ENCODE measurements at places on chromosomes 16 and 17.

DNA sequence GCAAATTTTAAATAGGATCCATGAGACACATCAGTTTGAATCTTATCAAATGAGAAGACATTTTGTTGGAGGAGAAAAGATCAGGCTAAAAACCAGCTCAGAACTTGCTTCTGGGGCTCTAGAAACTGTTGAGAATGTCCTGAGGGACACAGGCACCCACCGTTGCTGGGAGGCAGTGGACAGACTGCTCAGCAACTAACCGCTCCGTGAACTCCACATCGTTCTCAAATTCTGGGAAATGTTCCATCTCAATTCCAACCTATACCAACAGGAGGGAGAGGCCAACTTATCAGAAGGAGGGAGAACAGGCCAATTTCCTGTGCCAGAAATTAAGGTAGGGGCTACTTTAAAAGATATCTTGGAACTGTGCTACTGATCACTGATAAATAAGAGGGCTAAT, 8.3 kb downstream of the TAT start:
- DNase-seq: no peak

GRCh38 chr16:15810411-15810810, 46.4 kb downstream of the MYH11 start:
- no peak for DNase-seq

DNA sequence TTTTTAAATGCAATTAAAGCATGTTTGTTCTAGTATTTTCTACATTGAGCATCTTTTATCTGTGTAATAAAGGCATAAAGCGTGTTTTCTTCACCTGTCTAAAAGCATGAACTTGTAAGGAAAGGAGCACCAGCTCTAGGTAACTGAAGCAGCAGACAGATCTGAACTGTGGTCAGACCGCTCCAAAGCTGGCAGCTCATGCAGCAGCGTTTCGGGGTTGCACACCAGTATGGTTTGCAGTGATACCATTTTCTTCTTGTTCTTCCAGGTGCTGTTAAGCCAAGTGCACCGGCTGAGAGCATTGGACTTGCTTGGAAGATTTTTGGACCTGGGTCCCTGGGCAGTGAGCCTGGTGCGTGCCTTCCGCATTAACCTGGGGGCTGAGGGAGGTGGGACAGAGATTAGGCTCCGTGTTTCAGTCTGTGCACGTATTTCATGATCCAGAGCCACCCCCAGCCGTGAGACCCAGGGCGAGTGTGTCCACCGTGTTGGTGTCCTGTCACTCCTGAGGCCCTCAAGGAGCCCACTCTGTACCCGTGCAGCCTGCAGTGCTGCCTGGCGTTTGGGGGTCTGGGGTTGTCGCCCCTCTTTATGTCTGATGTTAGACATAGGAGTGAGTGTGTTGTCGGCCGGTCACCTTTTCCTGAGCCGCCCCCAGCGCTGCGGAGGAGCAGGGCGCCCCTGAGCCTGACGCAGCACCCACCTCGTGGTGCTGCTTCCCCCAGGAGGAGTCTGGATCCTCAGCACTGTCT, 136.3 kb upstream of the CHMP6 start:
- DNase-seq: no peak

DNA sequence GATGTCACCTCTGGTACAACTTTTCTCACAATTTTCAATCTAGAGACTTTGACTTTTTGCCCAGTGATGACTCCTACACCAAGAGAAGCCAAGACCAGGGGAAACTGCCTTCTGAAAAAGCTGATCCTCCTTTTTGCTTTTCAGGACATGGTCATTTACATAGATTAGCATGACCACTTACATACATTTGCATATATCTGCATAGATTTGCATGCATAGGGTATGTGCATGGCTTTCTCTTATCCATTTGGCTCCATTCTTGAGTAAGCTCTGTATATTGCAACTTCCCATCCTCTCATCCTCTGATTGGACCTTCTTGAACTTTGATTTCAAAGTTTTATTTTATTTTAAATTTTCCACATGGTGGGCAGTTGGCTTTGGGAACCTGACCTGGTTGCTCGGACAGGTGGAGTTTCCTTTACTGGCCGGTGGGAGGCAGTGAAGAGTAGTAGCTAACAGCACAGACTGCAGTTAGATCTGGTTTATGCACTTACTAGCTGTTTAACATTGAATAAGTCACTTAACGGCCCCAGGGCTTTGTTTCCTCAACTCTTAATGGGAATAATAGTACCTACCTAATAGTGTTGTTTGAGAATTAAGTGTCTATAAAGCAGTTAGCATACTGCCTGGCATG, 92.9 kb downstream of the GPR139 start:
- DNase-seq: peak; percentile 13

- no peak for DNase-seq
These were observed 506.7 kb downstream of the HAPSTR1 start for GRCh38 chr16:9597967-9598730.

DNA sequence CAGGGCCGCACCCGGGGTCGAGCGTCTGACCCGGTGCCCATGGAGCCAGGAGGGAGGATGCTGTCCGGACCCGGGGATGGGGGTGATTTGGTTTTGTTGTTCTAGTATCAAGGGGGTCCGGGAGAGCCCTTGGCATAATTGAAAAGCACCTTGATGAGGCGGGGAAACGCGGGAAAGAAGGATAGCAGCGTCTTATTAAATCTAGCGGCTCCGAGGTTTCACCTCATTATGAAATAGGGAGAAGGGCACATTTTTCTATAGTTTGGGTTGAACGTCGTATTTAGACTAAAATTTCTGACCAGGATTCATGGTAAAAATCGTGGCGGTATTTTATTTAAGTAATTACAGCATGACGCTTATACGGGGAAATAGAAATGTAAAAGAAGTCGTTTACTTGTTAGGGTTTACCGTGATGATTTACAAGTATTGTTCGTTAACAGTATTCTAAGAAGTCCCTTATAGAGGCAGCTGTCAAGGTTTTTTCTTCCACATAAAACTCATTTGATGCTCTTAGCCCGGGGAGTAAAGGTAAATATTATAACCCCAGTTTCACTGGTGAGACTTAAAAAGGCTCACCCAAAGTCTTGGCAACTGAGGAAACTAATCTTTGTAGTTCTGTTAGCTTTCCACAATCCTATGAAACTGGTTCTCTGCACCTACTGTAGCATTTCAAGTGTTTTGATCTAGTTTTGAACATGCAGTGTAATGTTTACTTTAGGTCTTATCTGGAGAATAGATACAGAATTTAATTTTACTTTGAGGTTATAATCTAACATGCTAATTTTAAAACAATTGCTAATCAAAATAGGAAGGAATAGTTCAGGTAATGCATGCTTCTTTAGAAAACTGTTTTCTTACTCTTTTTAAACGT, 756 bp downstream of the LUC7L3 start:
- DNase-seq: no peak

DNA sequence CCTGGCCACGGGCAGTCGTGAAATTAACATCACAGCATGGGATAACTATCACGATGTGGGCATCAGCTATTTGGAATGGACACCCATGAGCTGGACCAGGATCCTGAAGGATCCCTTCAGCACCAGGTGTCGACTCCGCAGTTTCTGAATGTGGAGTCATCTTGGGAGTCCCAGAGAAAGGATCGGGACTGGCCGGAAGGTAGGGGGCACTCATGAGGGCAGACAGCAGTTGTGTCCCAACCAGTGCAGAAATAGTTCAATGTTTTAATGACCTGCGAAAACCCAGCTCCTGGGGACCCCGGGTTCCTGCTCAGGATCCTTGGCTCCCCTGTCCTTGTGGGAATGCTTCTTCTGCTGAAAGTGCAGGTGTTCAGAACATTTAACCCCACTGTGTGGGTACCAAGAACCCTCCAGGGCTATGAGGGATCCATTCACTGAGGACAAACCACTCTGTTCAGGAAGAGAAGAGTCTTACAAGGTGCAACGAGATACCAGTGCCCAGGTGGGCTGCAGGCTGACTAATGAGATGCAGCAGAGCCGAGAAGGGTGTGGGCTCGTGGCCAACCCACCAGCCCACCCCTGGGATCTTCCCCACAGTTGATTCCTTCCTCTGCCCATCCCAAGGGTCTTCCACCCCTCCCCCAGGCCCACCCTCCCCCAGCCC, 154.8 kb downstream of the SALL1 start:
- DNase-seq: no peak

DNA sequence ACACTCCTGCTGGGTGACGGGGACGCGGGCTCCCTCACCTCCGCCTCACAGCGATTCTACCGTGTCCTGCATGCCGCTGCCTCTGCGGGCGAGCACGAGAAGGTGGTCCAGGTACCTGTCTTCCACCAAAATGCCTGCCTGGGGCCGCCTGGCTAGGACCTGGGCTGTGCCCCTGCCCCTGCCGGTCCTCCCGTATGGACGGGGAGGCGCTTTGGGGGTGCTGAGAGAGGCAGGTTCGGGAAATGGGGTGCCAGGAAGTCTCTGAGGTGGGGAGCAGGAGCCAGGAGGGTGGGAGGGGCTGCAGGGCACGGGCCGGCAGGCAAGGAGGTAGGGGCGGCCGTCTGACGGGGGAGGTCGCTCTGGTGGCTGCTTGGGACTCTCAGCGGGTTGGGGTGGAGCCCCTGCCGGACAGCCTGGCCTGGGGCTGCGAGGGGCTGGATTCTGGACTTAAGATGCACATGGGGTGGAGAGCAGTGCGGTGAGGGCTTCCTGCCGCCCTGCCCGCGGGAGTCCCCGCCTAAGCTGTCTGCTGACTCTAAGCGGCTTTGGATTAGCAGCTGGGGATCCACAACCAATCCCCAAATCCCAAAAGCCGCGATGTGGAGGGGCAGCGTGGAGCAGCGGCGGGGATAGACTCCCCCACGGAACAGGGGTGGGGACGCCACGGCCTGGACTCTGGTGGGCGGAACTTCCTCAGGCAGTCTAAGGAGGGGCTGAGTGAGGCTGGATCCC, 5.8 kb downstream of the CHTF18 start:
- no peak for DNase-seq

GRCh38 chr17:32628271-32629044, 141.7 kb downstream of the CDK5R1 start:
- no peak for DNase-seq

DNA sequence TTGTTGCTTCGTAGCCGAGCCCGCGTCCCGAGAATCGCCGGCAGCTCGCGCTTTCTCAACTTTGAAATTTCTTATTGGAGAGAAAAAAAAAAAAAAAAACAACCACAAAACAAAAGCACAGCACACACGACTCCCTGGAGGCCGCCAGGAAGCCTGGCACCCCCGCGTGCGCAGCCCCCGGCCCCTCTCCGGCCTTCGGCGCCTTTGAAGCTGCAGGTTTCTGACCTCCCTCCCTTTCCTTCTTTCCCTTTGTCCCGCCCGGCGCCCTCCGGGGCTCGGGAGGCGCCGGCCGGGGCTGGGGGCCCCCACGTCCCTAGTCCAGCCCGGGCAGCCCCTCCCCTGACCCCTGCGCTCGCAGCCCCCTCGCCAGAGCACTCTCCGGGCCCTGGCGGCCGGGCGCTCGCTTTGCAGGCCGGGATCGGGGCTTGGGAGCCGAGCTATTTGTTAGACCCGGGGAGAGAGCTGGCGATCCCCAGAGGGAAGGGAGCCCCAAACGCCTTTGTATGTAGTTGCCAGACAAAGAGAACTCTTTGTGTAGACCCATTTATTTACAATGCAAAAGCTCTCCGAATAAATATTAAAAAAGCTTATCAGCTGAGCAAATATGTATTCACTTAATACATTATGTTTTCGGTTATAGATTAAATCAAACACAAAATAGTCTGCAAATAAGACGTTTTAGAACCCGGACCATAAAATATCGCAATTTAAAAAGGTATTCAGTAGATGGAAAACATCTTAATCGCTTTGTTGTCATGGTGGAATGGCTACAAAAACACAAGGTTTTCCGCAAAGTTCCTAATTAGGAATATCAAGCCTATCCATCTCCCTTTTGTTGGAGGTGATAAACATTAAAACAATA, 2.3 kb downstream of the BAHCC1 start:
- peak; percentile 62 for DNase-seq

DNA sequence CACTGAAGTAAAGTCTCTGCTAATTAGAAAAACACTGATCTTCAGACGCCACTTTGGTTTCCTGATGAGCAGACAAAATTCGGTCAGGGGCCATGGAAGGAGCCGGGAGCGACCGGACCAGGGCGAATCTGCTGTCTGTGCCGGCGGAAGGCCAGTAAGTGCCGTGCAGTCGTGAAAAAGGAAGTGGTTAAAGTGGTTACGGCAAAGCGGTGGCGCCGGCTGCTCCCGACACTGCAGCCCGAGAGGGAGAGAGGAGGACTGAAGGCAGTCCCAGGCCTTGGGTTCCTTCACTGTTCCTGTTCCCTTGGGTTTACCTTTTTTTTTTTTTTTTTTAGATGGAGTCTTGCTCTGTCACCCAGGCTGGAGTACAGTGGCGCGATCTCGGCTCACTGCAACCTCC, 17.3 kb upstream of the HEXD start:
- DNase-seq: no peak

- DNase-seq: no peak
These were observed 71.8 kb downstream of the SRCIN1 start for GRCh38 chr17:38533866-38534497.

DNA sequence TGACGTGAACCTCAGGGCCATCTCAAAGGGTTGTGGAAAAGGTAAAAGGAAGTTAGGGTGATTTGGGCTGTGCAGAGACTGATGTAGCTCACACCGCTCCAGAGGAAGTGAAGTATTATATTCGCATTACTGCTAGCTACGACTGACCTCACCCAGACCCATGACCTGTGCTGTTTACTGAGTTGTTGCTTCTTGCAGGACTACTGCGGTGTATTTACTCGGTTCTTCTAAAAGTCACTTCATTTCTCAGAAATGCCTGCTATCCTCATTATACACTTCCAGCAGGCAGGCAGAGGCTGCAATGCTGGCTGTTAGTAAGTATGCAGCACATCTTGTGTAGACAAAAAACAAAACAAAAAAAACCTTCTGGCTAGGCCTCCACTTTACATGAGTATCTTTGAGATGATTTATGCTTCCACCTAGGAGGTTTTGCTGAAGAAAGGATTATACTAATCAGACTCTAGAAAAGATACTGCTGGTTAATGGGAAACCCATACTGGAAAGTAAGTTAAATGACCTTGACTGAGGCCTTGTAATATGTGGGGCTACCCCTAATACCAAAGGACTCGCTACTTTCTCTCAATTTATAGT, 76.0 kb downstream of the CREBBP start:
- no peak for DNase-seq

DNA sequence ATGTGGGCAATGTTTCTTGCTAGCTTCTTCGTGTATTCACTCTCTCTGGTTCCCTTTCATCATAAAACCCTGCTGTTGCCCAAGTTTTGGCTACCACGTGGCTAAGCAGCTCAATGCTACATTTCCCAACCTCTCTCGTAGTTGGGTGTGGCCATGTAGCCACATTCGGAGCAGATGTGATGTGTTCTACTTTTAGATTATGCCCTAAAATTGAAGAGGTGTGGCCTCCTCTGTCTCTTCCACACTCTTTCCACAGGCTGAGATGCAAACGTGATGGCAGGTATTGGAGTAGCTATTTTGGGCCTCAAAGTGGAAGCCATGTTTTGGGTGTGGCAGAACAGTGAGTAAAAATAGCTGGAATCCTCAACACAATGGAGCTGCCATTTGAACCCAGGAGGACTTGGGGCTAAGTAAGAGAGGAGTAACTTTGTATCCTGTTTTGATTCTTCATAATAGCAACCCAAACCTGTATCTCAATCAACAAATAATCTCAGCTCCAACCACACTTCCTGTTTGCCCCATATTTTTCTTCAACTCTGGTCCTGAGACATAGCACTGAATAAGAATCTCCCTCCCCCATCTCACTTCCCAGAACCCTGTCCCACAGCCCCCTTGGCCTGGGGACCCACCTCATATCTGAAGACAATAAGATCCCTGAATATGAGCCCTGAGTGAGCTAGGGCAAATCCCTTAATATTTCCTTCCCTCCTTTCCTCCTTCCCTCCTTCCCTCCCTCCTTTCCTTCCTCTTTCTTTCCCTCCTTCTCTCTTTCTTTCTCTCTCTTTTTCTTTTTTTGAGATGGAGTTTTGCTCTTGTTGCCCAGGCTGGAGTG, 4.0 kb downstream of the NUPR1 start:
- no peak for DNase-seq

- no peak for DNase-seq
These were observed 769.7 kb upstream of the EEF2KMT start for GRCh38 chr16:5867250-5867649.

Measured in kidney glomerular epithelial cell (primary cell).